ENCODE measurements at places on chromosomes 4 and X.

- DNase-seq = no peak
Measured at GRCh38 chr4:60884587-60884986, 315.5 kb upstream of the ADGRL3 start.

- DNase-seq = no peak
Measured at GRCh38 chrX:906586-906985, 276.0 kb downstream of the SHOX start.

- DNase-seq = no peak
Measured at GRCh38 chr4:39521253-39521919, 5.9 kb downstream of the UGDH start.

DNA sequence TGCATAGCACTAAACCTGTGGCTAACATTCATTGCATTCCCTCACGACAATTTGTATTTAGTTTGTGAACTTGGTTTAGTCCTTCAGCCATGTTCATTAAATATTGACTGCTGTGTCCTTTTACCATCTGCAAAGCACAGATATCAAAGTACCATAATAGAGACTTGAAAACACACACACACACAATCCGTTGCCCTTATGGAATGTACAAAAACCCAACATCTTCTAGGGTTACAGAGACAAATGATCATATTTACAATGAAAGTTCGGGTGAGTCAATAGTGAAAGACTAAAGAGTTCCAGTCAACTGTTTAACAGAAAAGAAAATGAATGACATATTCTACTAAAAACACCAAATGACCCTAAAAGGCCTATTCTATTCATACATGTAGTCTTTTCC lies 50.8 kb upstream of the TXK start:
- DNase-seq = no peak

DNA sequence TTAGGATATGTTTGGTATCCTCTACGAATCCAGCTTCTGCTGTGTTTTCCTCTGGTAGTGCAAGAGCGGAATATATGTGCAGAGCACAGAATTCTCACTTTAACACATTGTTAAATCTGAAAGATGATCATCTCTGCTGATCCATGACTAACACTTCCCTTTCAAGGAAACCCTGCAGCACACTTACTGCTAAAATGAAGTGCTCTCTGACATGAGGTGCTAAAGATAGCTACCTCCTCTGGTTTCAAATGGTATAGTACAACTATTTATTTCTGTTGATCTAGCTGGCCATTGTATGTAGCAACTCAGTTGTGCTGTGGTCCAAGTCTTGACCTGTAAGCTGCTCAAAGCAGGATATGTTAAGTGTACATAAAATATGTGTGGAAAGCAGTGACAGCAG lies 162.4 kb upstream of the FMR1 start:
- no peak for DNase-seq

- DNase-seq = no peak
Measured at GRCh38 chrX:77426811-77427210, 20.4 kb upstream of the FGF16 start.

GRCh38 chrX:8879750-8880149 lies 78.6 kb upstream of the FAM9A start:
- DNase-seq = no peak

DNA sequence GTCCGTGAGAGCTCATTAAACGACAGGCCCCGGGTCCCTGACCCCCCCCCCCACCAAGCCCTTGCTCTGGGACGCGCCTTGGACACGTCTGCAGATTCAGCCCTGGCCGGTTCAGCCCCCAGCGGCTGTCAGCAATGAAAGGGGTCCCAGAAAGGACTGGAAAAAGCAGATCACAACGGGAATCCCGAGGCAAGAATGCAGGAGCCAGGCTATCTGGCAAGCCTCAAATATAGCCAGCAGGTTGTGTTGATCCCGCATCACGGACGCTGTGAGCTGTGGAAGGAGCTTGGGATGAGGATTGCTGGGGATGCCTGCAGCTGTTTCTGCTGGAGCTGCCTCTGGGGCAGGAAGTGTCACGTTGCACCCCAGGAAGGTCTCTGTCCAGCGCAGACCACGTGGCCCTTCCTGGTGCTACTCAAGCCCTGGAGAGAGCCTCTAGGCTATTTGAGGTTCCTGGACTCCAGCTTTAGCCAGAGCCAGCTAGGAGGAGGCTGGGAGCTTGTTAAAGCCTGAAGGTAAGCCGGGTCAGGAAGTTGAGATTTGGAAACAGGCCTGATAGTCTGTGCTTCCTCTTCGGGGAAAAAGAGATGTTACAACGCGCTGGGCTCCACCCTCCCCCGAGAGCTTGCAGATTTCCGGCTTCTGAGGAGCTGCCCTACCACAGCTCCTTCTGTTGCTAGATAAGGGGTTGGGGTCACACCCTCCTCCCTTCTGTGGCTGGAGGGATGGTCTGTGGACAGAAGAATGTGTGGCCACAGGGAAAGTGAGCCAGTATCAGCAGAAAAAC lies 19.3 kb upstream of the CSF2RA start:
- DNase-seq = no peak

GRCh38 chr4:186979961-186980745 lies 256.5 kb upstream of the FAT1 start:
- no peak for DNase-seq

GRCh38 chr4:9903317-9903716 lies 118.0 kb downstream of the SLC2A9 start:
- no peak for DNase-seq

- DNase-seq = no peak
Measured at GRCh38 chr4:102735582-102735981, 25.2 kb downstream of the MANBA start.

DNA sequence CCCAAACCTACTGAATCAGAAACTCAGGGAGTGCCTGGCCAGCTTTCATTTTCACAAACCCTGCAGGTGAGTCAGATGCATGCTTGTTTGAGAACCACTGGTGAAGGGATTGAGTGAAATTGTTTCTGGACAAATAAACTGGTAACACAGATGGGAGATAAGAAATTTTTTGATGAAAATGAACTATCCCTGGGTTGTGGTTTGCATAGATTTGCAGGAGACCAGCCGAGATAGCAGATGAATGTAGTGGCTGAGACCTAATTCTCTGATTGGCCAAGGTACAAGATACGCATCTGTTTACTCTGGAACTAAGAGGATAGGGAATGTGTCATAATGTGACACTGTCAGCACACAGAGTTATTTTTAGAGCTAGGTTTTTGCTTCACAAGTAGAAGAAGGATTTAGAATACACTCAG lies 117.8 kb upstream of the NOCT start:
- no peak for DNase-seq

DNA sequence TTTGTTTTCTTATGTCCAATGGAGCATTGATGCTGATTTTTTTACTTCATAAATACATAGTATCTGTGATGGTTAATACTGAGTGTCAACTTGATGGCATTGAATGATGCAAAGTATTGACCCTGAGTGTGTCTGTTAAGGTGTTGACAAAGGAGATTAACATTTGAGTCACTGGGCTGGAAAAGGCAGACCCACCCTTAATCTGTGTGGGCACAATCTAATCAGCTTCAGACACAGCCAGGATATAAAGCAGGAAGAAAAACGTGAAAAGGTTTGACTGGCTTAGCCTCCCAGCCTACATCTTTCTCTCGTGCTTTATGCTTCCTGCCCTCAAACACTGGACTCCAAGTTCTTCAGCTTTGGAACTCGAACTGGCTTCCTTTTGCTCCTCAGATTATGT lies 230.6 kb upstream of the SPRY1 start:
- DNase-seq = no peak

DNA sequence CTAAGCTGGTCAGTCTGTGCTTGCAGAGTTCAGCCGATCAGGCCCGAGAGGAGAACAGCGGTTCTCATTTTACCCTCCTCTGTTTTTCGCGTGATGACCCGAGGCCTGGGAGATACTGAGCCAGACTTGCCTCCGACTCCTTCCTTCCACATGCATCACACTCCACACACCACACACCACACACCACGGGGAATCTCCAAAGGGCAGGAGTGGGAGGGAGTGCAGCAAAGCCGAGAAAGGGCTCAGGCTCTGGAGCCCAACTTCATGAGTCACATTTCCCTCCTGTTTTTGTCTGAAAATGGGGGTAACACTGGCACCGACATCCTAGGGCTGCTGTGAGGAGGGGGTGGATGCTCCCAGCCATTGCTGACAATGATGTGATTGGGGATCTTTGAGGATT lies 38.9 kb downstream of the TKTL1 start:
- DNase-seq = no peak

- DNase-seq = no peak
Measured at GRCh38 chr4:81628489-81628888, 156.8 kb upstream of the RASGEF1B start.

DNA sequence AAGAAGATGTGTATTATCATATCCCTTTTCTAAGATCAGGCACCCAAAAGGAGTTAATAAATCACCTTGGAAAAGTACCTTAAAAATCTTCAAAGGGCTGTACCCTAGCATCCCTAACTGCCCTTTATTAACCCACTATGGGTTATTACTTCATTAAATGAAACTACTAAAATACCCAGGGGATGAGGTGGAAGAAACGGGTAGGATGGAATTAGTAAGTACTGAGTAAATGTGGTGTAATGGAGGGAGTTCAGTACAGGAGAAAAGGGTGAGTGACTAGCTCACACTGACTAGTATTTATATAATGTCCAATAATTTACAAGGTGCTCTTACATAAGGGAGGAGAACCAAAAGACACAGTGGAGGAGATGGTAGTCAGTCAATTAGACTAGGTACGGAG lies 51.0 kb upstream of the RASGEF1B start:
- no peak for DNase-seq

DNA sequence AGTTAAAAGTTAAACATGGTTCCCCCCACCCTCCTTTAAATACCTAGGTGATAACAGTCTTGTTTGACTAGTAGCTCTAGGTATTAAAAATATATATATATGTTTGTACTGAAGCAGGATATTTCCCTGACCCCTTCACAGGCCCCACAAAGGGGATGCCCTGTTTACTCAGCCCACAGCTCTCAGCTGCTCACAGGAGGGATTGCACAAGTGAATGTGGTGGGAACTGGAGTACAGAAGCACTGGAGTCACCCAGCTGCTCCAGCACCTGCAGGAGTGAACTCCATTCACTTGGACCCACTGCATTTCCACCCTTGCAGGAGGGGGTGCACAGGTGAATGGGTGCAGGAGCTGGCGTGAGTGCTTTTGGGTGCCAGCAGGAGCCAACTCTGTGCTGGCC lies 99.3 kb upstream of the TLR3 start:
- no peak for DNase-seq

- no peak for DNase-seq
Measured at GRCh38 chrX:20454117-20454516, 187.4 kb upstream of the RPS6KA3 start.

DNA sequence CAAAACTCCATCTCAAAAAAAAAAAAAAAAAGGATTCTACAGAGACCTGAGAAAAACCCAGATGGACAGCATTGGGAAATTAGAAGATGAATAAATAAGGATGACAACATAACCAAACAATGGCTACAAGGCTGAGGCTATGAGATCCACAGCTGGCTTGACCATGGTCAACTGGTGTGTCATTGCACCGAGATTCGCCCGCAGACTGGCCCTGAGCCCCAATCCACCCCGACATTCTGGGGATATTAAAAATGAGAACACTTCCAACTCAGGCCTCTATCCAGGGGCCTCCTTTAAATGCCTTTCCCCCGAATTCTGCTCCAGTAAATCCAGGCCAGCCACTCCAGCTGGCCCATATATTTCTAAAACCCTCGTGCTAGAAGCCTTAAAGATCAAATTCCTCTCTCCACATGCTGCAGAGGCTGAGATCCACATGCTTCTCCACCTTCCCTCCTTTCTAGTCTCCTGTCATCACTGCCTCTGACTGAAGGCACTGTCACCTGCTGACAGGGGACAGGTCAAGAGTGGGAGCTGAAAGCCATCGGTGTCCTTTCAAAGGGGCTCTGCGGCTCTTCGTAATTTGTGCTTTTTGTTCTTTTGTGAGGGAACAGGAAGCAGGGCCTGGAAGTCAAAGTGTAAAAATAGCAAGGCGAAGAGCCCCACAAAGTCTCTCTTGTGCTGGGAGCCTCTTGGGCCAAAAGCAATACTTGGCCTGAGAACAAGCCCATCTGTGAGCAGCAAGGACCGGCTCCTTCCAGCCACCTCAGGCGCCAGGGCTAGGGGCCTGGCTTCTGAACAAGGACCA lies 203.7 kb downstream of the NSUN7 start:
- no peak for DNase-seq

DNA sequence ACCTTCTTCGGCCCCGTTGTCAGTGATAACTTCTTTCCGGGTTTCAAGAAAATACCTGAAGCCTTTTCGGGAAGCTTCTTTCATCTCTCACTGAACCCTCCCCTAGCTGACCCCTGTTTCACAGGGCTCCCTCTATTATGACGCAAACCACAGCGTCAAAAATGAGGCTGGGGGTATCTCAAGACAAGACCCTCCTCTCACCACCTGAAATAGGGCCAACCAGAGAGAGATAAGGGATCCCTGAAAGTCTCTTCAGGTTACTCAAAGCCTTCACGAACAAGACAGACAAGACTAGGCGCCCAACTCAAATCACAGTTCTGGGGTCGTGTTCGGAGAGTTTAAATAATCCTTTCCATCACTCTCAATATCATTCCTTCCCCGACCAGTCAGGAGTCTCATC lies 1.2 kb downstream of the PHF8 start:
- no peak for DNase-seq

DNA sequence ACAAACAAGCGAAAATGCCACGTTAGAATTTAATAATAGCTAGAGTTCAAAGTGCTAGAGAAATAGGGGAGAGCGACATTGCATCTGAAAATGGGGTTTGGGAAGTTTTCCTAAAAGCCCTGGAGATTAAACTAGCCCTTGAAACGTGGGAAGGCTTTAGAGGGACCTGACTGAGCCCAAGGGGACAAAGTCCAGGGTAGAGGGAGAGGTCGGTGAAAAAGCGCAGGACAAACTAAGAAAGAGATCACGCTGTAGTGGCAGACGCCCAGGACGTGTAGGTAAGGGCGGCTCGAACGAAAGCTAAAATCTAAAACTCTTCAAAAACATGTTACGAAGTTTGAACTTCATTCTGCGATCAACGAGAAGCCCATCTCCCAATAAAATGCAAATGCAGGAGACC lies 1.1 kb upstream of the ATP11C start:
- DNase-seq = no peak

DNA sequence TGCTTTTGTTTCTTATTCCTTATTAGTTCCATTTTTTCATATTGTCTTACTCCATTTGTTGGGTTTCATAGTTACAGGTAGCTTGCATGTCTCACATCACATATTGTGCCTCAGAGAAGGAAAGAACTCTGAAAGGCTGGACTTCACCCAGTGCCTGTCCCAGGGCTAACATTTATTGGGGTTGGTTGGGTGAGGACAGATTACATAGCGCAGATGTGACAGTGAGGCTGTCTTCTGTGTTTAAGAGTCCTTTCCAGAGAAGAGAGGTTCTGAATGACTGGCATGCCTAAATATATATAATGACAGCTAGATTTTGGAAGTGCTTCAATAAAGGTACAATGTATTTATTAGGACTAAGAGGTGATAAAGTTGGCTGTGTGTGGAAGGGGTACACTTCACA lies 2.7 kb downstream of the ZNF330 start:
- DNase-seq = no peak
